ENCODE measurements at places on chromosomes 4 and X. TPM values are rescaled to one million over a fixed set of nuclear protein-coding genes. Genes with fewer than 3 reads are reported as not detected.

DNA sequence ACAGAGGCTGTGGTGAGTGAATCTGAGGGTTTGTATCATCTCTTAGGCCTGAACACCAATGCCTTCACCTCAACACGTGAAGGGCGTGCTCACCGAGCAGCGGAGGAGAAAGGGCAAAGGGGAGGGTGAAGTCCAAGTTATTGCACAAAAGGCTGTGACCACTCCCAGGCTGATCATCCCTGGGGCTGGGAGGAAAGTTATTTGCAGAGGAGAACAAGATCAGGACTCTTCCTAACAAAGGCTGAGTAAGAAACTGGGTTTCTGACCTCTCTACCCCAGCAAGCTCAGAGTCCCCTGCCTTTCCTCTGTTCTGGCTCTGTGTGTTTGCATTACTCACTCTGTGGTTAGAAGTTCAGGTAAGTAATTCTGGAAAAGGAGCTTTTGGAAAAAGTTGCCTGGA lies 366.3 kb upstream of the CXorf51A start:
- H3K27me3 ChIP-seq: peaks cover 2% of the 10 kb centered on the region
- no peak overlapping the region for H3K4me3 ChIP-seq
- no peak overlapping the region for H3K27ac ChIP-seq
- DNase-seq: no peak
- no peaks in the 10 kb centered on the region for H3K4me1 ChIP-seq

DNA sequence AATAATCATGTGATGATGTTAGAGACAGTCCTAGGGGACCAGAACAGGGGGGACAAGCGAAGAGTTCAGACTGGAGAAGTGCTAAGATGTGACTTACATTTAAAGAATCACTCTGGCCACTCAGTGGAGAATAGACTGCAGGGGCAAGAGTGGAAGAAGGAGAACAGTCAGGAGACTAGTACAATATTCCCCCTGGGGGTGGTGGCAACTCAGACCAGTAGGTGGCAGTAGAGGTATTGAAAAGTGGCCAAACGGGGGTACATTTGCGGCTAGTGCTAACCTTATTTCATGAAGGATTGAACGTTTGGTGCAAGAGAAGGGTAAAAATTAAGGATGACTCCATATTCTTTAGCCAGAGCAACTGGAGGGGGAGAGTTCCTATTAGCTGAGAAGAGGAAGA lies 2.7 kb upstream of the BMX start:
- H3K27ac ChIP-seq: no peak overlapping the region
- H3K36me3 ChIP-seq: no peaks in the 10 kb centered on the region
- peaks cover 17% of the 10 kb centered on the region for H3K4me1 ChIP-seq
- no peak overlapping the region for H3K4me3 ChIP-seq
- peak; percentile 44 for DNase-seq

- no peak for DNase-seq
- no peak overlapping the region for H3K4me3 ChIP-seq
- H3K4me1 ChIP-seq: no peaks in the 10 kb centered on the region
Observed at GRCh38 chr4:58636381-58636780, 1526.2 kb upstream of the IGFBP7 start.

The GAGE1 gene
- total RNA-seq: not detected

The TAB3 gene
- total RNA-seq: 20.8 TPM

DNA sequence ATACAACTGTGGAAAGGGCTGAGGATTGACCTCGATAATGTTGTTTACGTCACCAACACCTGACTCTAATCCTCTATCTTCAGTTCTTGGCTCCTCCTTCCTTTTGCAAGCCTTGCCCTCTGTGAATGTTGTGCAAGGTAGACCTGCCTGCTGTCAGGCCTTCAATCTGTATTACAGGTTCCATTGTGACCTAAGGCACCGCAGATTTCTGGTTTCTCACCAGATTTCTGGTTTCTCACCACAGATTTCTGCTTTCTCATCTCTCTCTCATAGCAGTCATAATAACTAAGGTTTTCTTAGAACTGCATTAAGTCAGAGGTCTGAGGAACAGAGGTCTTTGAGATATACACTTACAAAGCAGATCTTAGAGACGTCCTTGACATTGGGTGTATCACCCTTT lies 51.5 kb upstream of the ETNPPL start:
- peaks cover 43% of the 10 kb centered on the region for H3K27me3 ChIP-seq
- peak; percentile 19 for DNase-seq
- H3K36me3 ChIP-seq: no peaks in the 10 kb centered on the region
- H3K4me1 ChIP-seq: peaks cover 12% of the 10 kb centered on the region

DNA sequence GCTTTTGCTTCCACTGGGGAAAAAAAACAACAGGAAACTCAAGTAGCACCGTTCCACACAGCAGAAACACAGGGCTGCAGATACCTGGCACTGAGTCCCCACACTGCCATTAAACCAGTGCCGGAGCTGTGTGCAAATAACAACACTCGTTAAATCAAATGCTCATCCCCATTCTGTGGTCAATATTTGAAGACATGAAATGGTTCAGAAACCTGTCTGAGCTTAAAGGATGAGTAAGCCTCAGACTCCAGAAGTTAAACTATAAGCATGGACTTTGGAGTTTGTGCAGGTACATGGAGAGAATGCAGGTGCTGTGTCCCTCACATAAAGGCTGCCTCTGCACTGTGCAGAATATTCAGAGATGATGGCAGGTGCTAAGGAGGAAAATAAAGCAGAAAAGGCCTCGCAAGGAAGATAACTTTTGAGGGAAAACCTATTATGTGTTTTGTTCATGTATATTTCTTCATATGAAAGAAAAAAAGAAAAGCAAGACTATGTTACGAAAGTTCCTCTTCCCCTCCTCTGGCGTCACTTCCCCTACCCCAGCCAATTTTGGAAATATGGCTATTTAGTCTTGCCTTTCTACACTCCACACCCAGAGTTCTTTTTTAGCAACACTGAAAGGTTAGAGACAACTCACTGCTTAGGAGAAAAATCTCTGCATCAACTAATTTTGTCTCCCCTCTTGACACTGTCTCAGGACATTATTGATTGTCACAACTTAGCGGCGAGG lies 4.6 kb downstream of the MPP1 start:
- peak overlapping the region; percentile 78 for H3K4me3 ChIP-seq
- peaks cover 20% of the 10 kb centered on the region for H3K27me3 ChIP-seq
- no peaks in the 10 kb centered on the region for H3K36me3 ChIP-seq
- no peak overlapping the region for H3K27ac ChIP-seq
- no peak for DNase-seq
- H3K4me1 ChIP-seq: peaks cover 79% of the 10 kb centered on the region

GRCh38 chr4:75243570-75243969 lies 270.6 kb downstream of the RCHY1 start:
- H3K27ac ChIP-seq: no peak overlapping the region
- no peaks in the 10 kb centered on the region for H3K36me3 ChIP-seq
- H3K4me3 ChIP-seq: no peak overlapping the region
- DNase-seq: no peak
- H3K27me3 ChIP-seq: no peaks in the 10 kb centered on the region
